CD4-positive, alpha-beta T cell treated with Interleukin-4 for 1 hour (primary cell): ENCODE measurements at places on chromosomes 5 and 9.

DNA sequence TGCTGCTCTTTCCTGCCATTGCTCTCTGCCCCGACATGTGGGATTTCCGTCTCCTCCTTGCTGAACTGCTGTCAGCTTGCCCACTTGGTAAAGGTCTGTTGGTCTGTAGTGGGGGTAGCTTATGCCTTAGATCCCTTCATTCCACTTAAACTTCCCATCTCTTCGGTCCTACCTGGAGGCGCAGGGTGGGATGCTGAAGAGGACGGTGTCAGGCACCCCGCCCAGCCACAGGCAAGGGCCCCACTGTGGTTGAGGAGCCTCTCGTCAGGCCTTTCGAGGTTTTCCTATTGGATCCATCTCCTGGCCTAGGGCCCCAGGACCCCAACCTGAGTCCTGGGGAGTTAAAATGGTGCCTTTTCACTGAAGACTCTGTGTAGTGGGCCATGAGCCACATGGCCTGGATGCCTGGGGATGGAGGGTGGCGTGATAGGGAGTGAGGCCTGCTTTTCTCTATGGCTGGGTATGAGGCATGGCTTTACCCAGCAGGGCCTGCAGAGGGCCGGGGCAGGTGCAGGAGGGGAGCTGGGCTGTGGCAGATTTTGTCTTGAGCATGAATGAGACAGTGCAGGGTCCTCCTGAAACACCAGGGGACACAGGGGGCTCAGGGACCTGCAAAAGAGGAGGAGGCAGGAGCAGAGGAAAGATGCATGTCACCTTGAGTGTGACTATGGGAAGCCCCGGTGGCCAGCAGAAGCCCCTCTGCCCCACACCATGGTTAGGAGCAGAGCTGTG lies 25.8 kb upstream of the RNF130 start:
- no peak for DNase-seq

- no peak for DNase-seq
Measured at GRCh38 chr5:97172227-97172626, 10.8 kb downstream of the RIOK2 start.

DNA sequence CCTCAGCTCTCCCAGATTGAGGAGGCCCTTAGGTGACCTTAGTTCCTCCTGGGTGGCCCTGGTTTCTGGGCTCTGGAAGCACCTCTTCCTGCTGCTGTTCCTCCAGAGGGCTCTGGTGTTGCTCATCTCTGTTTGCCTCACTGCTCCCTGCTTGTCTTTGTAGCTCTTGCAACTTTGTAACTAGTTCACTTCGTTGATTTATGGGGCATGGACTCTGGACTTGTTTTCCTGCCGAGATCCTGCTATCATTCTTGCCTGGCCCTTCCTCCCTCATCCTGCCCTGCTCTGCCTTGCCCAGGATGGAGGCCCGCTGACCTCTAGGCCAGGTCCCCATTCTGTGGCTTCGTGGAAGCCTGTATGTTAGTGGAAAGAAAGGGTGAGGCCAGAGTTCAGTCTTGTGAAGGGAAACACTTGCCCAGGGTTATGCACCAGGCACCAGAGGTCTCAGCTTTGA lies 169.3 kb downstream of the MACROH2A1 start:
- no peak for DNase-seq

DNA sequence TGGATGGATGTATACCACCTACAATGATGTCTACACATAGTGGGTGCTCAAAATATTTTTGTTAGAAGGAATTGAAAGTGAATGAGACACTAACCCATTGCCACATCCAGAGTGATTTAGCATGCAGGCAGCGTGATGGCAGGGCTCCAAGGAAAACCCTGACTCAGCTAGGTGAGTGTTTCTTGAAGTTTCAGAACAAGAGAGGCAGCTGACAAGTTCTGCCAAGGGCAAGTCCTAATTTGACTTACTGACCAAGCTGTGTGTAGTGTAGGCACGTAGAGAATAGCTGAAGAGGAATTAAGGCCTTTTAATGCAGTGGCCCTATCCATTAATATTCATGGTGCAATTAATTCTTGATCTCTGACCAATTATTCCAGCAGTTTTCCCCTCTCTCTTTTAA lies 107.8 kb upstream of the ATP10B start:
- DNase-seq: no peak

DNA sequence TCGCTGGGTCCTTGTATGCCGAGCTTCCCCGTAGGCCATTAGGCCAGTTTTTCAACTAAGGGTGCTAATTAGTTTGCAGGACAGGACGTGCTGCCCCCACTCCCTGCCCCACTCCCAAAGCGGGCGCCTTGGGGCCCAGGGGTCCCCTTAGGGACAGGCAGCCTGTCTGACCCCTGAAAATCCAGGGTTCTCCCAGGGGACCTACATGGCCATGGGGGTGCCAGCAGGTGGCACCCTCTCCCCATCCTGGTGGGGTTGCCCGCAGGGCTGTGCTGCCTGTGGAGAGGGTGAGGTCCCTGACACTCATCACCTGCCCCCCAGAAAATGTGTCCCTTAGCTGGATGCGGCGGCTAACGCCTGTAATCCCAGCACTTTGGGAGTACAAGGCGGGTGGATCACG lies 8.5 kb upstream of the CCDC187 start:
- peak; percentile 36 for DNase-seq

DNA sequence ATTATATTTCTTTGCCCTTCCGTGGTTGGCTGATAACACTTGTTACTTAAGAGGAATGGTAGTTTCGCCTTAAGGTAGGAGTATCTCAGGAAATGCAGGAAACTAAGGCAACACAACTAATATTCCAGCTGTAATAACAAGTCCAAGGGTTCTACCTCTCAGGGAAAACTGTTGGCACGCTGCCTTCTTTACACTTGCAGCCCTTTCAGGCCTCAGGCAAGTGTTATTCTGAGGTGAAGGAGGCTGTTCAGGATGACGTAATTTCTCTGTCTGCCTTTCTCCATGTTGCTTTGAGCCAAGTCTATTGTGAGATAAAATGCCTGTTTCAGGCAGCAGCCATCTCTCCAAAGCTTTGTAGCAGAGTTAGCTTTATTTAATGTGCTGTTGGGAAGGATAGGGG lies 38.0 kb downstream of the VCAN start:
- DNase-seq: no peak

DNA sequence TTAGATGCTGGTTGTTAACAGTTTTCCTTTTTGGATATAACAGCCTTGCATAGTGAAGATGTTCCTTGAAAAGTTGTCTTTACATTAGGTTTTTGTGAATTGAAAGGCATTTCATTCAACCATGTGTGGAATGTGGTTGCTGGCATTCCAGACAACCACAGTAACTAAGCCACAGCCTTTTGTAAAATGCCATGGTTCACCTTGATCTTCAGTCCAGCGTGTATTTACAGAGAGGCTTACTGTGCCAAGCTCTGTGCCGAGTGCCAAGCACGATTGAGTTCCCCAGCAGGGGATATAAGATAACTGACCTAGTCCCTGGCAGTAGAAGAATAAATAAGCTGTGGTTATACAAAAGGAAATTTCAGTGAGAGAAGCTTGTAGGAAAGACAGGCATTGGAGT lies 4.9 kb downstream of the EXOSC2 start:
- no peak for DNase-seq

DNA sequence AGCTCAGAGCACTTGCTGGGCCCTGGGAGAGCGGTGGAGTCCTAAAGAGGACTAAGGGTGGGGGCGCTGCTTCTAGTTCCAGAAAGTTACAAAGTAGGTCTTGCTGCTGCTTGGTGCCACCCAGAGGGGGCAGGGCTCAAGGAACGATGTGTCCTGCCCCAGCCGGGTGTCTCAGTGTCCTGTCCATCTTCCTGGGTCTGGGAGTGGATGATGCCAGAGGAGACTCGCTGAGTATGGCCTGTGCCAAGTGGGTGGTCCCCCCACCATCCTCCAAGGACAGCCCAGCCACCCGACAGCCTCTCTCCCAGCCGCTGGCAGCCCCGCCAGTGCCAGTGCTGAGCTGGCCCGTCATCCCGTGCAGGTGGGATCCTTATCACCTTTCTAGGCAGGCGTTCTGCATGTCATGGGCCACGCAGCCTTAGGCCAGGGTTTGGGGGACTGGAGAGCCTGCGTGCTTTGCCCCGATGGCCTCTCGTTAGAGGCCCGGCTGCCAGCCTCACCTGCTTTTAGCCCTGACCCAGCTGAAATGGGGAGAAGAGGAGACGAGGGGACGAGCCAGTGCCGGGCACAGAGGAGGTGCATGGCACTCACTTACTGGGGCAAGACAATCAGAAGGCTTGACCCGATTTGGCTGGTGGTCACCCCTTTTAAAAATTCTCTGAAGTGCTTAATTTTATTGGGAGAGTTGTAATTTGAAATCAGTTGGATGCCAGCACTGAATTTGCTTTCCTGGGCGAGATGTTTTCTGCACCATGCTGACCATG lies 5.6 kb downstream of the WNK2 start:
- DNase-seq: no peak

DNA sequence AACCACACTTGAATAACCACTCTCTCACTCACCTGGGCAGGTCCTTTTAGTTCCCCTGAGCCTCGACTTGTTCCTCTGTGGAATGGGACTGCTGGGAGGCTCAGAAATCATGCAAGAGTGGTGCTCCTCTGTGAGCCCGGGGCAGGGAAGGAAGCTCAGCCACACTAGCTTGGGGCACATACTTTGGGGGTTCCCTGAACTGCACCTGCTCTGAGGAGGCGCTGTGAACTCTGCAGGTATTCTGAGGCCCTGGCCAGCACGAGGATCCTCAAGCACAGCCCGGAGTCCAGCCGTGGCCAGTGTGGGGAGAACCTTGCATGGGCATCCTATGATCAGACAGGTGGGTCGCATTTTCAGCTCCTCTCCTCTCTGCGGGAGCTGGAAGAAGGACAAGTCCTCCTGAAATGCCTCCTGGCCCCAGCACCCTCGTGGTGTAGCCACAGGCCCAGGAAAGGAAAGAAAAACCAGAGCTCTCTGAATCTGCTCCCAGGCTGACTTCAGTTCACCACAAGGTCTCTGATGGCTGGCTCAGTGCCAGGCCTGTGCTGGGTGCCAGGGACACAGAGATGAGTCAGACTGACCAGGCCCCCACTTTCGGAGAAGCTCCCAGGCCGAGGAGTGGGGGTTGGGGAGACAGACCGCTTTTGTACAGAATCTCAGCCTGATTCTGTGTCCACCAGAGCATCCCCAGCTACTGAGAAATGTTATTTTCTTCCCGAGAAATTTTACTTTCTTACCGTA lies 11.9 kb downstream of the GLIPR2 start:
- peak; percentile 82 for DNase-seq

GRCh38 chr9:115604831-115605483 lies 487.0 kb upstream of the TNC start:
- no peak for DNase-seq

GRCh38 chr5:149584121-149584520 lies 2.8 kb downstream of the ARHGEF37 start:
- no peak for DNase-seq

DNA sequence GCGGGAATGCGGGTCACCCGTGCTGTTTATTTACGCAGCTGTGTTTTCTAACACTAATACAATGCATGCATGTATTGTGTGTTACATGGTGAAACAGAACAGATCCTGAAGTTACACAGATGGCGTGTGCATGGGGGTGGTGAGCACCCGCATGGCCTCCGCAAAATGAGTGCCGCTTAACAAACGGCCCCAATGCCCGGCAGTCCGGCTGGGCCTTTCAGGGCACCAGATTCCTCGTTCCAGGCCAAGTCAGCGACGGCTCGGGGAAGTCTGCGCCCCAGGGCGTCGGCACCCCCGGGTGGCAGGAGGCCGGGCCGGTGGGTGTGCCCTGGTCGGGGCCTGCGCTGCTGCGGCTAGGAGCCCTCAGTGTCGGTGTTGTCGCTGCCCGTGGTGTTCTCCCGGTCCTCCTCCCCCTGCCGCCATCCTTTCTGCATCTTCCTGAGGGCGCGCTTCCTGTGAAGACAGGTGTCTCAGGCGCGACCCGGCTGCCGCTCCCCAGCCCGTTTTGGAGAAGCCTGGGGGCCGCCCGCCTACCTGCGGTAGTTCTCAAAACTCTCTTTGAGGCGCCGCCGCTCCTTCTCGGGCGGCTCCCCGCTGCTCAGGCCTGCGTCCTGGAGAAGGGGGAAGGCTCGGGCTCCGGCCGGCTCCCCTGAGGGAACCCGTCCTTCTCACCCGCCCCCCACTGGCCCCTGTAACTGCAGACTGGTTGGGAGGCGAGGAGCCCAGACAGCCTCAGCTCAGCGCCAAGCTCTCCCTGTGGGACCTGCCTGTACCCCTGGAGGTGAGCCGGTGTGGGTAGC lies 605 bp upstream of the DNLZ start:
- no peak for DNase-seq

DNA sequence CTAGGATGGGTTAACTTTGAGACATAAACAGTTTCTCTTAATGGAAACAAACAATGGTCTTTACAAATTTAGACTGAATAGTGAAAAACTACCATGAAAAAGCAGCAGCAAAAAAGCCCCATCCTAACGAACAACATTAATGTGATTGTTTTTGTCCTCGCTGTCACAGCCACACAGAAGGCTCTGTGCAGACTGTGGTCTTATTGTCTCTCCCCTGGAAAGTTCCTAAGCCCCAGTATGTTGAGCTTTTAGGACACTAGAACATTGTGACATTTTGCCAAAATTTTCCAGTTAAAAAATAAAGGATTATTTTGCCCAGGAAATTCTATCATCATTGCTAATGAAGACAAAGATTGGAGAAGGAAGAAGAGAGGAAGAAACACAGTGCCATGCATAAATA lies 12.6 kb upstream of the SOWAHA start:
- no peak for DNase-seq

DNA sequence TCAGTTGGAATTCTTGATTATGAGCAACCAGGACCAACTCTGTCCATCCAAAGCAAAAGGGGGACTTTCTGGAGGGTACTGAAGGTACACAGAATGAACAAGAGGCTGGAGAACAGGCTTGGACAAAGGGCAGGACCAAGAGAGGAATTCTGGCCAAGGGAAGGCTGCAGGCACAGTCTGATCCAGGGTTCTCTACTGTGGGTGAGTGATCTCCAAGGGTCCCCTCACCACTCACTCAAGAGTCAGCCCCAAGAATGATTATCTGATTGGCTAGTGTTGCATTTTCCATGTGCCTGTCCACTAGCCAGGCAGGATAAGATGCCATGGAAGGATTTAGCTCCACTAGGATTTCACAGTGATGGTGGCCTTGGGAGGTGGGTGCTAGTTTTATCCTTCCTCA lies 11.6 kb upstream of the PHF19 start:
- no peak for DNase-seq
